ENCODE measurements at places on chromosomes 2 and 18.

DNA sequence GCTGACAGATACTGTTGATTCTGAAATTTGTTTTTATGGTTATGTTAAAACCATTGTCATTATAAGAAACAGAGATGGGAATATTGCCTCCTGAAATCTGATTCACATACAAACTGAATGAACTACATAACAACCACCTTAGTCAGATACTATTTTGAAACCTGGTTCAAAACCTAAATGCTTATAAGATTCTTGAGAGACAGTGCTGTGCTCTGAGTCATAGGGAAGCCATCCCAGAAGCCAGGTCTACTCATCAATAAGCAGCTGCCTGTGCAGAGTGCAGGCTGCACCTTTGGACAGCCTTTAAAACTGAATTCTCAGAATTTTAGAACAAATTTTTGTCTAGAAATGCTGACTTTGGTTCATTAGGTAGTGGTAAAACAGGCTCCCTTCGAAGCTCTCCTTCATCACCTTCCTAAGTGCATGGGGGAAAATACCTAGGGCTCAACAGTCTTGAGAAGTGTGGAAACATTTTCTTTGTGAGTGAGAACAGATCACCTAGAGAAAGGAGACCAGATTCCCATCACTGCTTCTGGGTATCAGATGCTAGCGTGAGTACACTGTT is at the start of gene SERPINB7:
Gene SERPINB7 (plus strand): TSS at position 253 of the 565 bp plus-strand sequence. CDS start 6,955 bp downstream, outside the sequence.
- peak; percentile 95 for DNase-seq

- DNase-seq = no peak
Measured at GRCh38 chr2:171968509-171968908, 31.2 kb upstream of the METAP1D start.

DNA sequence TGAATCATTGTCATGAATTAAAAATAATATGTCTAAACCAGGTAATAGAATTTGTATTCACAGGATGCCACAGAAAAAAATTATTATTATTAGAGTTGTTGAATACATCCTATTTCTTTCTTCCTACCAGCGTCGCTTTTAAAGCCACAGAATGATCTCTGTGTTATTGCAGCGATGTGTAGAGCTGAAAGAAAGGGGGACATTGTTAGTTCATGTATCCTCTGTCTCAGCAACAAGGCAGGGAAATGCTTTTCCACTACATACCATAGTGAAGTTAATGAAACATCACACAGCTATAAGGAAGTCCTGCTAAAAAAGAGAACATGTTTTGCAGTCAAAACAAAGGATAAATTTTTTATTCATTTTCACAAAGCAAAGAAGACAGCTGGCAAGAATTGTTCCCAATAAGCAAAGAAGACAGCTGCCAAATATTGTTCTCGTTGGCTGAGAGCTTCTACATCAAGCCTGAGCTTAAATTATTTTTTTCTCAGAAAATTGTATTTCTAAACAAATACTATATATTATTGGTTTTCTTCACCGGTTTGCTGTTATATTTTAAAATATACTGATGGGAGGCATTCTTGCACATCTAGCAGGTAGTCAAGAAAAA is 1234.4 kb downstream of the SUCLG1 start:
- no peak for DNase-seq

GRCh38 chr2:54680397-54681041 is 42.9 kb upstream of the EML6 start:
- peak; percentile 45 for DNase-seq

GRCh38 chr2:99802734-99803133 is 312.9 kb upstream of the REV1 start:
- DNase-seq = no peak

DNA sequence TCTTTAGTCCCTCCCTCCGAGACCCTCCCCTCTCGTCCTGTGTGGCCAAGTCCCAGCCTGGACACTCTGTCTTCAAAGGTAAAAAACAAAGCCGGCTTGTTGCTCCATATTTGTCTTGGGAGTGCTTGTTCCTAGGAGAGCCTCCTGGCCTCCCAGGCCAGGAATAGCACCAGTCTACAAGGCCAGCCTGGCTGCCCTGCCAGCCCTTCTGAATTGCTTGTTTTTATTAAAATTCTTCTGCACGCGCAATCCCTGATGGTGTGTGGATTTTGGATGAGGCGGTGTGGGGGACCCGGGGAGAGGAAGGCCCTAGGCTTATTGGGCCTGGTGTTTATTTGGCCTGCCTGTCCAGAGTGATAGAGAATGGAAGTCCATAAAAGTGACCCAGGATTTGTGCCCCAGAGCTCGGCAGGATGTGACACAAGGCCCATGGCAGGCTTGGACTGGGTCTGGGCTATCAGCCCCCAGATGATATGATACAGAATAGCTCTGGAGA is 297.3 kb downstream of the CYP26B1 start:
- no peak for DNase-seq

- DNase-seq = no peak
Measured at GRCh38 chr2:157990173-157990572, 111.5 kb upstream of the UPP2 start.

GRCh38 chr2:80467262-80467811 is 162.8 kb upstream of the LRRTM1 start:
- no peak for DNase-seq

GRCh38 chr18:21680161-21680560 is 24.4 kb downstream of the ABHD3 start:
- DNase-seq = no peak

GRCh38 chr18:11047817-11048216 is 101.6 kb downstream of the PIEZO2 start:
- no peak for DNase-seq

DNA sequence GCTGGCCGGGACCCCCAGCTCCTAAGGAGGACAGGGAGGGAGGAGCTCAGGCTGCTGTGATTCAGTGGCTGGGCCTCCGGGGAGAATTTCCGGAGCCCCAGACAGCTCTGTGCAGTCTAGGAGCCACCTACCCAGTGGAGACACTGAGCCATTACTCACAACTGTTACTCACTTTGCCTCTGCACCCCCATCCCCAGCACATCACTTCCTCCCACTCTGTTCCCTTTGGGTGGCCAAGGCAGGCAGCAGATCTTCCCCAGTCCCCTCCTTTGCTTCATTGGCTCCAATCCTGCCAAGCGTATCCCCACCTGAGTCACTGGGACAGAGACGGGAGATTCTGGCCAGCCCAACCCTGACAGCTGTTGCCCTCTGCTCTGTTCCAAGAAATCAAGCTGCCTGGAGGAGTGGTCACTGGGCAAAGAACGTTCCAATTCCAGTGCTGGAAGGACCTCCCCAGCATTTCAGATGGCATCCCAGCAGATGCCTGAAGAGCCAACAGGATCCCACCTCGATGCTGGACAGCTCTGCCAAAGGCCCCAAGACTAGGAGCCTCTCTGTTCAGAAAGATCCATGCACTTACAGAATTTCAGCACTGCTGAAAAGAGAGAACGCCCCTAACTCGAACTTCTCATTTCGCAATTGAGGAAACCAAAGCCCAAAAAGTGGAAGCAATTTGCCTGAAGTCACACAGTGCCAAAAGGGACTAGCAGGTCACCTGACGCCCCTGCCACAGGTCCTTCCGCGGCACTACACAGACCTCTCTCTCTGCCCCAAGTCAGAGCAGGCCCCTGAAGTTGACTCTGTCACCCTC is 68.3 kb downstream of the TNS1 start:
- DNase-seq = peak; percentile 96

- no peak for DNase-seq
Measured at GRCh38 chr2:226352941-226353560, 446.6 kb downstream of the IRS1 start.

- no peak for DNase-seq
Measured at GRCh38 chr2:147331790-147332419, 512.9 kb upstream of the ACVR2A start.

- DNase-seq = peak; percentile 69
Measured at GRCh38 chr18:13036622-13037320, 45.6 kb downstream of the CEP192 start.

DNA sequence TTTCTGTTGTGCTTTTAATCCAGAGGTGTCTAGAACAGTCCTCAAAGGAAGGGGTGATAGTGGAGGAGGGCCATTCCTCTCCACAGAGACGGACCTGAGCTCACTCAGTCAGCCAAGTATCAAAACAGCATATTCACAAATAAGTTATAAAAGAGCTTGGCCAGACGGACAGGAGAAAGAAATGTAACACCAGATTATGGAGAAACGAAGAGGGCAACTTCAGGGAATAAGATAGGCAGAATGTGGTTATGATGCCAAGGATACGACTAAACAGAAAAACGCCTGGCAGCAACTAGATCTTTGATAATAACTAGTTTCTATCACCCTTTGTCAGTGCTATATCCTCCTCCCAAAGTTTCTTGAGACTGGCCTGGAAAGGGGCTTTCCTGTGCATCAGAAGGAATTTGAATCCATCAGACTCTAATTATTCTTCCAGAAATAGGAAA is 42.5 kb downstream of the MAP4K3 start:
- no peak for DNase-seq

GRCh38 chr18:6284761-6285160 is 129.9 kb downstream of the L3MBTL4 start:
- DNase-seq = no peak

All from IMR-90 (cell line).